ENCODE measurements at places on chromosomes 1 and 21.

- no peak for DNase-seq
Observed at GRCh38 chr1:85553416-85554335, 26.9 kb upstream of the CCN1 start.

DNA sequence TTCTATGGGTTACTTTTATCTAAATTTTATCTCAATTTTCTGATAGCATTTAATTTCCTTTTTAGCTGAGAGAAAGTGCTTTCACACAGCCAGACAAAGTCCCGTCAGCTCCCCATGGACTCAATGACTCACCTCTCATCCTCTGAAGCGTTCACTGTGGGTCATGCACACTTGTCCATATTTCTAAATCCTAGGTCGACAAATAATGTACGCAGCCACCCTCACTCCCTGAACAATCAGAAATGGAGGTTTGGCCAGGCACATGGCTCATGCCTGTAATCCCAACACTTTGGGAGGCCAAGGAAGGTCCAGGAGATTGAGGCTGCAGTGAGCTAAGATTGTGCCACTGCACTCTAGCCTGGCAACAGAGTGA, 42.4 kb upstream of the COA6 start:
- DNase-seq, result no peak

DNA sequence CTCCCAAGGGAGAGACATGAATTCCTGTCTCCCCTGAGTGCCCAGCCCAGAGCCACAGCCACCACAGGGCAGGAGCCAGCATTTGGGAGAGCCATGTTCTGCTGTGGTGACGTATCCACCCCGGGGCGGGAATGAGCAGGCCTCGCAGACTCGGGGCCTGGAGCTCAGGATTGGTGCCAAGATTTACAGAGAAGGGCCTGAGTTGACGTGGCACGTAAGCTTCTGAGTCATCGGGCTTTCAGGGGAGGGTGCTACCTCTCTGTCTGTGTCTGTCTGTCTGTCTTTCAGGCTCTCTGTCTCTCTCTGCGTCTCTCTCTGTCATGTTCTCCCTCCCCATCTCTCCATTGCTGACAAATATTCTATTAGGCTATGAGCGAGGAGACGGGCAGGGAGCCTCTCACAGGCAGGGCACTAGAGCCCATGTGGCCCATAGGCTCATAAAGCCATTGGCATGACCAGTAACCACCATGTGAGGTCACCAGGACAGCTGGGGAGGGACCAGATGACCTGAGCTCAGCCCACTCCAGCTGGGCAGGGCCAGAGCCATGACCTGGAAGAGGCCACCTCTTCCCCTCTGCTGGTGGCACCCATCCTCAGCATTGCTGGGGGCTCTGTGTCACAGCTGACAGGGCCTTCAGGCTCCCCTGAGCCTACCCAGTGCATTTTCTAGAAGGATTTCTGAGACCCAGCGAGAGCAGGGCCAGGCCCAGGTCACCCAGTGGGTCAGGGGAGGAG, 300.0 kb upstream of the VAMP3 start:
- DNase-seq, result no peak

DNA sequence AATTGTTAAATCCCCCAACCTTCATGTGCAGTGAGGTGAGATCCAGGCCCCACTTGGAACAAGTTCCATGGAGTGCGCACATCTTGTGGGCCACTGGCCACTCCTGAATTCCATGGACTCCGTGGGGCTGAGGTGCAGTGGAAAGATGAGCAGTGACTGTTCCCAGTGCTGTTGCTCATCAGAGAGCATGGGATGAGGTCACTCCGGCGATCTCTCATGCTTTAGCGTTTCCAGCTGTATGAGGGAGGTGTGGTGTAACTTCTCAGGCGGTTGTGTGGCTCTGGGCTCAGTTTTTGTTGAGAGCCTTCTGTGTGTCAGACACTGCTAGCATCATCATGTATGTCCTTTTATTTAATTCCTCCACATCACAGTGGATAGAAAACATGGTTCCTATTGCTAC, 96.2 kb downstream of the GALNT2 start:
- DNase-seq, result no peak

GRCh38 chr1:74471470-74471869, 40.9 kb downstream of the LRRC53 start:
- DNase-seq, result no peak

GRCh38 chr1:240658312-240658960, 46.5 kb upstream of the GREM2 start:
- DNase-seq, result no peak

- DNase-seq, result peak; percentile 31
Observed at GRCh38 chr1:5509664-5510452, 482.4 kb downstream of the NPHP4 start.

DNA sequence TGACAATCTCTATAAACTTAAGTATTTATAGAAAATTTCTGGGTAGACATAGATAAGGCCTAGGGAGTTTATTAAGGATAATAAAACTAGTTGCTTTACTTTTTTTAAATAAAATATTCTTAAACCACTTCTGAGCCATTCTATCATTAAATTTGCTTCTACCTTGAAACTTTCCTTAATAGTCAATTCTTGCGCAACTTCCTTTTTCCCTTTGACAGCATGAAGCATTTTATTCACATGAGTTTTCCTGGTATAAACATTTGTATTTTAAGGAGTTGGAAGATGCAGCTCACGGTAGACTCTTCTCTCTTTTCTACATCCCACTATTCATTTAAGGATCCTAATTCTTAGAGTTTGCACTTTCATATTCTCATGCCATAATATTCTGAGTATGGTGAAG, 75.8 kb upstream of the DPH5 start:
- DNase-seq, result no peak

DNA sequence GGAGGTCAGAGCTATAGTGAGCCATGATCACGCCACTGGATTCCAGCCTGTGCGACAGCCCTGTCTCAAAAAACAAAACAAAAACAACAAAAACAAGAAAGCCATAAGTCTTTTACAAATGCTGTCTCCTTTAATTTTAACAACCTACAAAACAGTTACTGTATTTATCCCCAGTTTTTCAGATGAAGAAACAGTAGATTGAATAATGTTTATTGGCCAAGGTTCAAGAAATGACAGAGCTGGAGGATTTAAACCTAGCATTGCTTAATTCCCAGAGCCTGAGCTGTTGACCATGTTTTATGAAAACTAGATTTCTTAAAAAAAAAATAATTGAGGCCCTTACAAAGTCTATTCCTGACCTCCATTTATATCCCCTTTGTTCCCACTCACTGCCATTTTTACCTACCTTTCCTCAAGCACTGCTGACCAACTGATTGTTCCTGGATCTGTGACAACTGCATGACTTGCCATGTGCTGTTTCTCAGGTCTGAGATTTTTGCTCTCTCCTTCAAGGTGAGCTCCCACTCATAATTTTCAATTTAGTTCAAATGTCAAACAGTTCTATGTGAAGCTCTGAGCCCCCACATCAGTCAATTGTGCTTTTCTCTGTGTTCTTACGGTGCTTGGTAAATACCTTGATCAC, 140.8 kb downstream of the CHRM3 start:
- no peak for DNase-seq

GRCh38 chr21:39610703-39611102, 2.0 kb upstream of the B3GALT5 start:
- DNase-seq, result no peak

- DNase-seq, result no peak
Observed at GRCh38 chr1:41447995-41448770, 36.3 kb downstream of the EDN2 start.

GRCh38 chr1:201059871-201060555, 36.5 kb upstream of the KIF21B start:
- DNase-seq, result no peak

DNA sequence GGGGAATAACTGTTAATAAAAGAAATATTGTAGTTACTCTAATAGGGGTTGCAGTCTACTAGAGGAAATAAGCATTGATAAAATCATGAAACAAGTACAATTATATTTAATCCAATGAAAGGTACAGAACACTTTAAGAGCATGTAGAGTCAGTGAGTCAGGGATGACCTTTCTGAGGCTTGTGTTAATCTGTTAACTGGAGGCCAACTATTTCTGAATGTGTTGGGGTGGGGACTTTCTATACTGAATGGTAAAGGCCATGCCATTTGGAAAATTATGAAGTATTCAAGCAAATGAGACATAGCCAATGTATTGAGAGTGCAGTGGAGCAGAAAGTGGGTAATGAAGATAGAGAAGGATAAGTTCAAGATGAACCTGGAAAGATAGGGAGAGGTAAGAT, 646.2 kb downstream of the ADGRL2 start:
- no peak for DNase-seq

- DNase-seq, result no peak
Observed at GRCh38 chr21:45470773-45471524, 66.0 kb downstream of the COL18A1 start.

DNA sequence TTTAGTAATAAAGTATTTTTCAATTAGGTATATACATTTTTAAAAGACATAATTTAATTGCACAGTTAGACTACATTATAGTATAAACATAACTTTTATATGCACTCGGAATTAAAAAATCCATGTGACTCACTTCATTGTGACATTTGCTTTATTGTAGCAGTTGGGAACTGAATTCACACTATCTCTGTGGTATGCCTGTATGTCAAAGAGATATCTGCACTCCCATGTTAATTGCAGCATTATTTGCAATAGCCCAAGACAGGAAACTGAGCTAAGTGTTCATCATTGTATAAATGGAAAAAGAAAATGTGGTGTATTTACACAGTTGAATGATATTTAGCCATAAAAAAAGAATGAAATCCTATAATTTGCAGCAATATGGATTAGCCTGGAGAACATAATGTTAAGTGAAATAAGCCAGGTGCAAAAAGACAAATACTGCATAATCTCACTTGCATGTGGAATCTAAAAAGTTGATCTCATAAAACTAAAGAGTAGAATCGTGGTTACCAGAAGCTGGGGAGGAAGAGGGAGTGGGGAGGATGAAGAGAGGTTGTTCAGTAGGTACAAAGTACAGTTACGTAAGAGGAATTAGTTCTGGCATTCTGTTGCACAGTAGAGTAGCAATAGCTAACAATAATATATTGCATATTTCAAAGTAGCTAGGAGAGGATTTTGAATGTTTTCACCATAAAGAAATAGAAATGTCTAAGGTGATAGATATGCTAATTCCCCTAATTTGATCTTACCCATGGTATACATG, 64.8 kb downstream of the DPT start:
- DNase-seq, result no peak

Measured in hematopoietic multipotent progenitor cell treated with erythropoietin and hydrocortisone succinate and interleukin-3 and kit ligand, for 8 days (in vitro differentiated cells).